ENCODE measurements at places on chromosomes 1 and 21.
A peak's percentile ranks its signal among the peaks of the same experiment; 100 is the strongest.

DNA sequence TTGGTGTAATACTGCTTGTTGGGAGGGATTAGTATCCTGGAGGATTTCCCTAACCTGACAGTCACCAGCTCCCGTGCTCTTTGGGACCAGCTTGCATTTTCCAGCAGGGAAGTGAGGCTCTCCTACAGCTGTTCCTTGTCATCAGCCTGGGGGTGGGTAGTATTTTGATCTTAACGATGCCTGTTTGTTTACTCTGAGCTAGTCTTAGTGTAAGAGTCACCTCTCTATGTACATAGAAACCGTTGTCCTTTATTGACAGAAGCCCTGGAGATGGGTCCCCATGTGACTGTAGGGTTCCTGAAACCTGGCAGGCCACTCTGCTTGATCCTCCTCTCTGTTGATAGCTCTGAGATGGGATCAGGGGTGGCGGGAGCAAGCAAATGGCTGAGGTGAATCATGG is 58.0 kb downstream of the ACP6 start:
- DNase-seq: no peak

- DNase-seq: no peak
Observed at GRCh38 chr1:175564723-175565122, 178.7 kb downstream of the TNR start.

DNA sequence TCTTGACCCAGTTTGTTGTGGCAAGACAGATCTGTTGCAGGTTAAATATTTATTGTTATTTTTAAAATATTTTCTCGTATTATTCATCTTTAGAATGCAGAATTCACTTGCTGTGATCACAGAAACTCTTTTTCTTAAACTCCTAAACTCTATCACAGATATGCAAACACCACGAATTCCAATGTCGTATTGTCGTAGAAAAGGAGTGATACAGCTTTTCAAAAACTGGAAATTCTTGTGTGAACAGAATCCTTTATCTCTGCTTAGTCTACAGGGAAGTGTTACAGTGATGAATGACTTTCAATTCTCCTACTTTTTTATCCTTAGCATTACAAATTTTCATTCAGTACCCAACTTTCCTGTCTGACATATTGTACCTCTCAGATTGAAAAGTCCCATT is 1329.5 kb upstream of the B3GALT2 start:
- no peak for DNase-seq

DNA sequence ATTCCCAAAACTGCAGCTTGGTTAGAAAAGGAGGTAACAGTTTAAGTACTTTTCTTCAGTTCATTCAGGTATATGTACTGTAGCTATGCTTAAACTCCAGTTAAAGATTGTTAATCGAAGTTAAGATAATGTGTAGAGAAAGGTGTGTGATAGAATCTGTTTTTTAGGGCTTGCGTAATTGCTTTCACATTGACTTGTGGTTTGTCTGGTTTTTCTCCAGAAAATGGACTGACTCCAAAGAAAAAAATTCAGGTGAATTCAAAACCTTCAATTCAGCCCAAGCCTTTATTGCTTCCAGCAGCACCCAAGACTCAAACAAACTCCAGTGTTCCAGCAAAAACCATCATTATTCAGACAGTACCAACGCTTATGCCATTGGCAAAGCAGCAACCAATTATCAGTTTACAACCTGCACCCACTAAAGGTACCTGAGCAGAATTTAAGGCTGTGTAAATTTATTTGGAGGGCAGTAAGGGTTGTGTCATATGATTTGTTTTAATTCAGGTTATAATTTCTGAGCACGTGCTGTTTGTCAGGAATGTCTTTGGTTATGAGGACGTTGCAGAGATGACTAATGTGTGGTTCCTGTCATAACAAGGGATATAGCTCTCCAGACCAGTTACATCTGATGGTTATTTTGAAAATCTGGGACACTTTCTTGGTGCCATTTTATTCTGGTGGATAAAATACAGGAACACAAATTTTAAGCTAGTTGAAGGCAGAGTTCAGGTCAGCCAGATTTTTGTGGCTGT is 26.0 kb downstream of the ATF6 start:
- no peak for DNase-seq

DNA sequence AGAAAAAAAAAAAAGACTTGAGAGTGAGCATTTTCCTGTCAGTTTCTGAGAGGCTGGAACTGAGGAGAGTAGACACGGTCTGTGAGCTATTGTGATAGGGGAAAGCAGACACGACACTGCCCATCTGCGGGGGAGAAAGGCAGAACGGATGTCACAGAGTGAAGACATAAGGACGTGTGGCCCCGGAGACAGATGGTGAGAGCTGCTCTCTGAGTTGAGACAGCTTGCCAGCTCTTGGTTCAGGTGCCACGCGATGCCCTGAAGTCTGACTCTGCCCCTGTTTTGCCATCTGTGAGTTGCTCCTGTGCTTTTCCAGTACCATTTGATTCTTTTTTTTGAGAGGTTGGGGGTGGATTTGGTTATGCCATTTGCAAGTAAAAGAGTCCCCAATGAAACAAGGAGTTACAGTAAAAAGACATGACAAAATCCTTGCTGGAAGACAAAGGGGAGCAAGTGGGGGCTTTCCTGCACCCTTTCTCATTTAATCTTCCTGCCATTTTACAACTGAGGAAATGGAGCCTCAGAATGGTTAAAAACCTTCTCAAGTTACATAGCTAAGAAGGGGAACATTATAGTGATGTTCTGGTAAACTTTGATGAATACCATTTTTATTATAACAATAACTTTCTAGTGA is 128.9 kb upstream of the DNAH14 start:
- no peak for DNase-seq

- DNase-seq: no peak
Observed at GRCh38 chr1:5597171-5597850, 394.9 kb downstream of the NPHP4 start.

DNA sequence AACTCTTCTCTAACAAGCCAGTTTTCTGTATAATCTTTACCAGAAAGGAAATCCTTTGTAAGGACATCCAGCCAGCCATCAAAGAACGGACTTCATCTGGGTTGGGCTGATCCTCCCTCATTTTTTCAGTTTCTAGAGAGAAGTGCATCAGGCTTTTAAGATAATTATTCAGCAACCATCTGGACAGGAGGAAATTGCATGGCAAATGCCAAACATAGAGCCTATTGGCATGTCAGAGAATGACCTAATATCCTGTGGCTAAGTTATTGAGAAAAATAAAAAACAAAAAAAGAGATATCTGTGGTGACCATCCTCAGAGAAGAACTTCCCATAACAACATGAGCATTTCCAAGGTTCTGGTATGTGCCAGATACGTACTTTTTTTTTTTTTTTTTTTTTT is 74.9 kb upstream of the BEND5 start:
- DNase-seq: no peak

- DNase-seq: no peak
Observed at GRCh38 chr1:6600410-6601048, 2.1 kb downstream of the KLHL21 start.

DNA sequence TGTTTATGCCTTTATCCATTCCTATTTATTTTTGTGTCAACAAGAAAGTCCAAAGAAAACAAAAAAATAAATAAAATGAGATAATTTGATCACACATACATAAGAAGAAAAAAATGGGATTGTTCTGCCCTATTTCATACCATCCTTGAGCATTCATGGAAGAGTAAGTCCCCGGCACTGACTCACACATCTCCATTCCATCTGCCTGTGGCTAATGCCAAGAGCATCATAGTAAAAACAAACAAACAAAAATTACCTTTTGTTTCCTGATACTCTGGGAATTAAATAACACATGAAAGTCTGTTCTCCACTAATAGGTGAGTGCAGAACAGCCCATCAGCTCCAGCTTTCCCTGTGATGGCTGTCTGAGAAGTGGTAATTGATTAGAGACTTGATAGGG is 48.1 kb upstream of the BACE2 start:
- DNase-seq: no peak

- no peak for DNase-seq
Observed at GRCh38 chr1:191695865-191696264, 462.4 kb upstream of the RGS18 start.

DNA sequence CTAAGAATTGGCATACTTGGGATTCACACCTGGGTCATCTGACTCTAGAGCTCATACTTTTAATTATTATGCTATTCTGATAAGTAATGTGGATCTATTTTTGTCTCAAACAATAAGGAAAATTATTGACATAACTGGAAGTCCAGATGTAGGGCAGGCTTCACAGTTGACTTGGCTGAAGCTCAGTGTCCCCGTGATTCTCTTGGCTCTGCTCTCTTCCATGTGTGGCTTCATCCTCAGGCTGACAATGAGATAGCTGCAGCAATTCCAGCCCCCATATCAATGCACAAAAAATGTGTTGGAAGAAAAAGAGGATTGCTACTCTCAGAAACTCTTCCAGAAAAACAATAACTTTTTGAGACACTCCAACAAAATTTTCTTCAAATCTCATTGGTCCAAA is 23.8 kb downstream of the HSD11B1 start:
- no peak for DNase-seq

GRCh38 chr1:225446981-225447615 is 19.3 kb upstream of the LBR start:
- no peak for DNase-seq

DNA sequence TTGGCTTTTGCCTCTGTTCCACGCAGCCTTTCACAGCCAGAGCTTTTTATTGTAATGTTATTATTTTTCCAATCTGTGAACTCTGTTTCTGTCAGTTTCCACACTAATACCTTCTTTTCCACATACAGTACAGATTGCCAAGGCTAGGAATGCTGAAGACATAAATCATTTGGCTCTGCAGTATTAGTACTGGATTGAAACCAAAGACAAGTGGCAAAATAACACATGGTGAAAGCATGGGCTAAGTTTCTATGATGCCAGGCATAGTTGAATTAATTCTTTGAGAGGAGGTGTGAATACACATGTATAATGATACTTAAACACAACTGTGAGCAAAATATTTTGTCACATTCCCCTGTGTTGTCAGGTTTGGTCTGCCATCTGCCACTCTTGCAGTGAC is 73.5 kb downstream of the TMEM200B start:
- no peak for DNase-seq

GRCh38 chr1:30117685-30118084 is 605.7 kb downstream of the MATN1 start:
- no peak for DNase-seq

GRCh38 chr1:200857804-200858203 is 15.0 kb upstream of the GPR25 start:
- no peak for DNase-seq

GRCh38 chr1:85025940-85026339 is 22.4 kb downstream of the MCOLN3 start:
- DNase-seq: no peak

DNA sequence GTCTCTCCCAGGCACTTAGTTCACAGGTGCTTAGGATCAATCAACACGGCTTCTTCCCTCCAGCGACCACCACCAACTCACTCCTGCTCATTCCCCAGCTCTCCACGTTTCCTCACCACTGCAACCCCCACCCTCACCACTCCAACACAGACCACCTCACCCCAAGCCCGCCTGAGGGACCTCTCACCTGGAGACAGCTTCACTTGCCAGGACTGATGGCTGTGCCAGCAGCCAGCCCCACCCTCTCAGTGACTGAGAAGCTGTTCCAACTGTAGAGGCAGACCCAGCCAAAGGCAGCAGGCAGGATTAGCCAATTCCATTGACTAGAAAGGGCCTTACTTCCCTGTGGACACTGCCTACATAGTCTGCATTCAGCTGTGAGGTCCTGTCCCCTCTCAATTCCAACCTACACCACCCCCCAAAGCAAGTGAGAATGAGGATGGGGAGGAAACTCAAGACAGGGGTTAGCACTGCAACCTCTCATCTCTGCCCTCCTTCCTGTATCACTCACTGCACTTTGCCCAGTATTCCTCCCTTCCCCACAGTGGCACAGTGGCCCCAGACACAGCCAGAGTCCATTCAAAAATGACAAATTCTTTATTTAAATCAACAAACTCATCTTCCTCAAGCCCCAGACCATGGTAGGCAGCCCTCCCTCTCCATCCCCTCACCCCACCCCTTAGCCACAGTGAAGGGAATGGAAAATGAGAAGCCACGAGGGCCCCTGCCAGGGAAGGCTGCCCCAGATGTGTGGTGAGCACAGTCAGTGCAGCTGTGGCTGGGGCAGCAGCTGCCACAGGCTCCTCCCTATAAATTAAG is 7.6 kb downstream of the TAGLN2 start:
- DNase-seq: no peak

DNA sequence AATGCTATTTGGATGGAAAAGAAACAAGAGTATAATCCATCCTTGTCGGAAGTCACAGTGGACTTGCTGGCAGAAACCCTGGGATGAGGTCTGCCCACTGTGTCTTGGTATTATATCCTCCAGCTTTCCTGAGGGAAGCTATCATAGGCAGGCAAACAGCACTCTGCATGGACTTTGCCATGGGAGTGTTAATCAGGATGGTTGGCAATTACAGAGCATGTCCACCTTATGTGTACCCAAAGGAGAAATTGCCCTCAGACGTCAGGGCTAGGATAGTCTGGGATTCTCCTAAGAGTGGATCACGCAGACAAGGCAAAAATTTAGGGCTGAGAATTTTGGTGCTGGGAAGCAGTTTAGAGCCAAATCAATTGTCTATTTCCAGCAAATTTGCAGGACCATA is 184.9 kb upstream of the ESRRG start:
- DNase-seq: no peak

DNA sequence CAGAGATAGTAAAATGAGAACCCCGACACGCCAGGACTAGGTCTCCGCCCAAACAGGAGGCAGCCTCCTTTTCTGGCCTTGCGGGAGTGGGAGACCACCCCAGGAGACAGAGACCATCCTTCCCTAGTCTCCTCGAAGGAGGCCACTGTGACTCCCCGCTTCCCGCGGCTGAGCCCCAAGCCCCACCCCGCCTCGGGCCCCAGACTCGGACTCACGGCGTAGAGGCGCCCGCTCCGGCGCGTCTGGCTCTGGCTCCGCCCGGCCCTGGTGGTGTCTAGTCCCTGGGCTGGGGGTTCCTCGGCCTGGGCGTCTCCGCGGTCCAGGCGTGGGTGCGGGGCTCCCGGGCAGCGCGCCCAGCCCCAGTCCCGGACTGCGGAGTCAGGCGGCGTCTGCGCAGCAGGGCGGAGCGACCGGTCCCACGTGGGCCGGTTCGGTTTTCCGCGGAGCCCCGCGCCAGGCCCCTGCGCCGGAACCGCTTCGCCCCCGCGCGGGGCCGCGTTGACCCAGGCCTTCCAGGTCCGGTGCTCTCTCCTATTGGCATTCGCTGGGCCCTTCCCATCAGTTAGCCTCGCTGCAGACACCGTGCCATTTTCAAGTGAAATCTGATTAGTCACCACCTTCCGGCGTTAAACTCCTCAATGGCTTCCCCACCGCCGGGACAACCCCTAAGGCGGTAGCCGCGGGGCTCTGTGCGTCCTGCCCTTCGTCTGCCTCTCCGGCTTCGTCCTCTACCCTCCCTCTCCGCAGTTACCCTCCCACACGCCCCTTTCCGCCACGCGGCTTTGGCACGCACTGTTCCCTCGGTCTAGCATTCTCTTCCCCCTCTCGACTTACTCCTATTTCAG is at the start of gene C1orf216:
TSS of gene C1orf216 (minus strand) at position 393 of the 845 bp plus-strand sequence. CDS start 2,563 bp downstream, outside the sequence.
- DNase-seq: peak; percentile 54

DNA sequence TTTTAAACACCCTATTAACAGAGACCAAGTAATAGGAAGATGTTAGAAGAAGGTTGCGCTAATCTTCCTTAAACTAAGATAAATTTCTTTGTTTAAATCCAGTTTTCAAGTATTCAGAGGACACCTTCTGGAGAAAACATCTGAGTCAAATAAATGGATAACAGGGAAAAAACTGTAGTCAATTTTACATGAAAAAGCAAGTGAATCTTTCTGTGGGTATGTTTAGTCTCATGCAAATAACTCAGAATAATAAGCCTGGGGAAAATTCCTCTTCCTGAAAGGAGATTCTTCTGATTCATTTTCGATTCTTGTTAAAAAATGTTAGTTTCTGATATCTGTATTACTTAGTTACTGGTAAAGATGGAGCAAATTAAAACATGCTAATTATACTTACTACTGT is 145.5 kb downstream of the CTH start:
- no peak for DNase-seq
